ENCODE measurements at places on chromosomes 12 and 14.

DNA sequence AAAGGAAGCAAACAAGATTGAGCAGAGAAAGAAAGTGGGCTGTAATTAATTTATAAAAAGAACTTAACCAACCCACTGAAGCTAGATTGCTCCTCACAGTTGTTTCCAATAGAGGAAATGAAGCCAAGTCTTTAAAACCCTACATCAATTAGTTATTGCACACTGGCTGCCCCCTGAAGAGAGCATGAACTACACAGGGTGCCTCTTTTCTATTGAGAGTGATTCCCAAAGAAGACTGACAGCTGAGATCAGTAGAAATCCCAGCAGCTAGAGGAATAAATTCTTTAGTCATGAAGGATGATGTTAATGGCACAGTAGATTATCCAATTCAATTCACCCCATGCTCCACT, 8.6 kb upstream of the USP15 start:
- DNase-seq, result no peak

GRCh38 chr12:101878243-101878821, 952 bp downstream of the DRAM1 start:
- DNase-seq, result no peak

DNA sequence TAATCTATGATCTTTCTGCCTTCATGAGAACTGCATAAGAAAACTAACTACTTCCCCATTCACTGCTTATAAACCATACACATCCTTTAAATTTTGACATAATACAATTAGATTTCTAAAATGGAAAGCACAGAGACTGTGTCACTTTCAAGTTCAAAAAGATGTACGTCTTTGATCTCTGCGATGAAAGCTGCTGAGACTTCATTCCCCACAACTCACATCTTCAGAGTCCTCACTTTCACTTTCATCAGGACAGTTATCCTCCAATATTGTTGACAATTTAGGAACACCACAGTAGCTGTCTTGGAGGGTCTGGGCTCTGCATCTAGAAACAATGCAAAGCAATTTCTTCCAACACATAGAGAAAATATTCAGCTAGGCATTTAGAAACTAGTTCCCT, 47.9 kb upstream of the KCNC2 start:
- no peak for DNase-seq

DNA sequence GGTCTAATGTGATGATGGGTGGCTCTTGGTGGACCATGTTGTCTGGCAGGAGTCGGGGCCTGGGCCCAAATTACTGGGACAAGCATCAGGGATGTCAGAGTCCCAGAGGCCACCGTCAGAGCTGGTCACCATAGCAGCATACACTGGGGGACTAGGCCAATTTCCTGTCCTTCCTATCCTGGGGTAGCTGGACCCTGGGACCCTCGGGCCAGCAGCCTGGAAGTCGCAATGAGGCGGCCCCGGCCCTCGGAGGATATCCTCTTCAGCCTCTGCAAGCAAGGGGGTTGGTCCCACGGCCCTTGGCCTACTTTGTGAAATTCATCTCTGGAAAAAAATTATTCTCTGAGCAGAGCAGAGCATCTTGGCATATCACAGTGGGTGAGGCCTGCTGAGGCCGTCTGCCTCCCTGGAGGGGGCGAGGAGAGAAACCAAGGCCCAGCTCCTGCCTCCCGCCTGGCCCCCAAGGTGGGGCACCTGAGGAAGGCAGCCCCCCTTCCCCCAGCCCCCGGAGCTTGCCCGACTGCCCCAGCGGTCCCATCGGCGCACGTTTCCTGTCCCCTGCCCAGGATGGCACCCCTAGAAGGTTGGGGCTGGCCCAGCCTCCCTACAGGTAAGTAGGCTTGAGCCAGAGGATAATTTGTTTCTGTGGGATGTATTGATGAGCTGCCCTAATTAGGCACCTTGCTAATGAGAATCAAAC, 135.0 kb upstream of the MYL2 start:
- DNase-seq, result no peak

GRCh38 chr14:21015312-21015711, 9.5 kb downstream of the NDRG2 start:
- DNase-seq, result no peak

- no peak for DNase-seq
Observed at GRCh38 chr12:124551268-124552144, 15.9 kb downstream of the NCOR2 start.

- DNase-seq, result no peak
Observed at GRCh38 chr14:78782551-78782950, 612.4 kb downstream of the NRXN3 start.

DNA sequence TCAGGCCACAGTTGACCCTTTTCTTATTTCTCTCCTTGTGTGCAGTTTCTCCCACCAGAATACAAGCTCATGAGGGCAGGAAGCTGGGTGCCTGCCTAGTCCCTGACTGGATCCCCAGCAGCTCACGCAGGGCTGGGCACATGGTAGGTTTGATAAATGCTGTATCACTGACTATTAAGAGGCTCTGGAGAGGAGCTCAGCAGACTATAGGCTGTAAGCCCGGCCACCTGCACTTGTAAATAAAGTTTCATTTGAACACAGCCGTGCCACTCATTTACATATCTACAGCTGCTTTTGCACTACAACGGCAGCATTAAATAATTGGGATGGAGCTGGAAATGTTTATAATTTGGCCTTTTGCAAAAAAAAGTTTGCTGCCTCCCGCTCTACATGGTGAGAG, 32.0 kb downstream of the CHGA start:
- no peak for DNase-seq

DNA sequence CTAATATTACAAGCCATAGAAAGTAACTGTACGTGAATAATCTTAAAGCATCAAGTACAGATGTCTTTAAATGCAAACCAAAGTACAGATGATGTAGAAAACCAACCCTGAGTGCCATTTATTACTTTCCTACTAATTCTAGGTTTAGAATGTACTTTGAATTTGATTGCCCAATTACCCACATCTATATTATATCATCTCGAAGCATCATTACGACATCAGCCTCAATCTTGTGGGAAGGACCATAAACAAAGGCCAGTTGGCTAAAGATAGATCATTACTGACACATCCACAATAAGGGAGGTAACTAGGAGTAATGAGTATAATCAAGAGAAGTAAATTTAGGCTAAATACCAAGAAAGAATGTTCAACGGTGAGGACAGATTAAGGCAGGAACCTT, 478.9 kb downstream of the BCAT1 start:
- DNase-seq, result no peak

- no peak for DNase-seq
Observed at GRCh38 chr12:4477129-4477528, 31.5 kb upstream of the FGF6 start.

DNA sequence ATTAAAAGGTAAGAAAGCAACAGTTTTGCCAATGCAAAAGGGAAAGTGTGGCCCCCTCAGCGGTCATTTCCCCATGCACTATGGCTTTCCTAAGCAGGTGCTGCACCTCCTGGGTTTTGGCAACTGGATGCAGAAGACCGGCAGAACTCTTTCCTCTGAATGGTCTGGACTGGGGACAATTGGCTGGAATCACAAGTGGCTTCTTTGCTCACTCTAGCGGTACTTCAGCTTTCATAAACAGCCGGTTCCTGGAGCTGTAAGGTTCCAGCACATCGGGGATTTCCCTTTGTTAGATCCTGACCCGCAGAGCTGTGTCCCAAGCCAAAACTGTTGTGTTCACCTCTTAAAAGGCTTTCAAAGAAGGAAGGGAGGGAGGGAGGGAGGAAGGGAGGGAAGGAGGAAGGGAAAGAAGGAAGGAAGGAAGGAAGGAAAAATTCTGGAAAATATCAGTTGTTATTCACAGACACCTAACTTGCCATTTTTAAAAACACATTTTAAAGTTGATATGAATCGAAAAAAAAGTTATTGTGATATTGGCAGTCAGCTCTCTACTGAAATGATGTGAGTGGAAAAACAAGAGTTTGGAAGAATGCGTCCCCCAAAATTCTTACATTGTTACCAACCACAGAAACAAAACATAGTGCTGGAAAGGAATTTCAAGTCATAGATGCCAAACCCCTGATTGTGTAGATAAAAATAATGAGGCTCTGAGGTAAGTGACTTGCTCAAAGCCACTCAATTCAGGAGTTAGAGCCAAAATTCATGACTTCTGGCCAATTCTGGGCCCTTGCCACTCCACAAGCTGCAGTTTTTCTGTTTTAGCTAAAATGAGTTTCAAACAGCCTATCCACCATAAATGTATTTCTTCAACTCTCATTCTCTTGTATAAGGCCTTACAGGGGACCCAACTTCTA, 220.6 kb upstream of the HMGA2 start:
- no peak for DNase-seq

DNA sequence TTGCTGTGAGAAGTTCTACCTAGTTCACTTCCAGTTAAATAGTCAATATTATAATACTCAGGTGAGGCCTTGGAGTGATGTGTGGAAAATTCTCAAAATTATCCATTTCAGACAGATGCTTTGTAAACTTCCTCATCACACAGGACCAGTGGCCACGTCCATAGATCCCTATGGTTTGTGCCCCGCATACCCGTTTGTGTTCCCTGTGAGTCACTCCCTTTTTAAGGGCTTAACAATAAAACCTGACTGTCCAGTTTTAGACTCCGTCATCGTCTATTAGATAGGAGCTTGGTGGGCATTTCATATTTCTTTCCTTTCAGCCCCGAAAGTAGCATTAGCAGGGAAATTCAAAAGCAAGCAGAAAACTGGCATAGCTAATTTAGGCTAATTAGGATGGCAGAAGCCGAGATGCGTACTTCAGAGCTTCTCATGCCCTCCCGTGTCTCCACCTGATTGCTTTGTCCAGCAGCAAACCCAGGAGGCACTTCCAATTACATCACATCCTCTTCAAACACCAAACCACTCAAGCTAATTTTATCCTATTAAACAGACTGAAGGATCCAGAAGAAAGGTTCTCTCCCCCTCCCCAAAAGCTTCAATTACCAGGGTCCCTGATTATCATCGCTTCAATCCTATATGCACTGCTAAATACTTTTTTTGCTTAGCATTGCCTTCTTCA, 186.6 kb upstream of the OTX2 start:
- DNase-seq, result no peak

GRCh38 chr14:31266437-31267331, 59.1 kb upstream of the HECTD1 start:
- DNase-seq, result no peak

DNA sequence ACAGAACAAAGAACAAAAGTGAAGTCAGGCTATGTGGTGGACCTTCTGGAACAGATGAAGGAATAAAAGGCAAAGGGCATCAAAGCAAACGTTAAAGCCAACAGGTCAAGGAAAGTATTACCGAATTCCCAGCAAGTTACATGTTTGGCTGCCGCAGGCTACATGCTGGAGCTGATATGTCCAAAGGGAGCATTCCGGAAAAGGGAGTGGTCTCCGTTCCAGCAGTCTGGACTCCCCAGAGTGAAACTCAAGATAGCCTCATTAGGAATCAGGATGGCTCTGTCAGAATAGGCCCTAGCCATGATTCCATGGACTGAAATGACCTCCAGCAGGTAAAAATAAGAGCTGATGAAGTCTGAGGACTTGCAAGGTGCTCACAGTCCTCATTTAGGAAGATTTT, 379.8 kb upstream of the PRICKLE1 start:
- DNase-seq, result no peak

- no peak for DNase-seq
Observed at GRCh38 chr14:64639340-64639821, 64.8 kb upstream of the PLEKHG3 start.

DNA sequence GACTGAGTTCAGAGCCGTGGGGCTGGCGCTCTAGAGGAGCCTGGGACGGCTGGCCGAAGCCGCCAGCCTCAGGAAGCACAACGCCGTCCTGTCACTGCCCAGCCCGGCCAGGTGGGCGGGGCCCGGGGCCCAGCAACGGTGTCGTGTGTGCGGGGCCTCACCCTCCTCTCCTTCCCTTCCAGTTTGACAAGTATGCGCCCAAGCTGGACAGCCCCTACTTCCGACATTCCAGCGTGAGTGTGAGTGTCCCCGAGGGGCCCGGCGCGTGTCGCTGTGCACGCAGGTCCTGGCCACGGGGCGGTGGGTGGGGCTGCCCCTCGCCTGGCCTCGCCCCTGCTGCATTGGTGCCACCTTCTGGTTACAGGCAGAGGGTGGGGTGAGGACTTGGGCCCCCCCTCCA, 38.3 kb downstream of the LRCOL1 start:
- no peak for DNase-seq

DNA sequence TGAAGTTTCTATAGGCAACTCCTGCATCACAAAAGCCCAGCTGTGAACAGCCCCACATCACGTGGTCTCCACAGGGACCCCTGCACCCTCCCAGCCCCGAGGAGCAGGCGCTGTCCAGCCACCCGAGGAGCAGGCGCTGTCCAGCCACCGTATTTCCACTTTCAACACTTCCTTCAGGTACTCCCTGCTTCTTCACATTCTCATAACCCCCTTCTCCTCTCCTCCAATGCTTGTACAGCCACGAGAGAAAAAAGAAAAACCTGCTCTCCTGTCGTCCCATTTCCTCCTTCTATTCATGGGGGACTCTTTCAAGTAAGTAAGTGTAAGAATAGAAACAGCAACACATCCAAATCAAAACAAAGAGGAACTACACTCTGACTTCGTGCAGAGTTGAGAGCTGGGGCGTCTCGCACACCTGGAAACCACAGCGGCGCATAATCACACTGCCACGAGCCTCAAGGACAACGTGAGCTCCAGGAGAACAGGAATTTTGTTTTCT, 11.9 kb downstream of the CDC42BPB start:
- no peak for DNase-seq

DNA sequence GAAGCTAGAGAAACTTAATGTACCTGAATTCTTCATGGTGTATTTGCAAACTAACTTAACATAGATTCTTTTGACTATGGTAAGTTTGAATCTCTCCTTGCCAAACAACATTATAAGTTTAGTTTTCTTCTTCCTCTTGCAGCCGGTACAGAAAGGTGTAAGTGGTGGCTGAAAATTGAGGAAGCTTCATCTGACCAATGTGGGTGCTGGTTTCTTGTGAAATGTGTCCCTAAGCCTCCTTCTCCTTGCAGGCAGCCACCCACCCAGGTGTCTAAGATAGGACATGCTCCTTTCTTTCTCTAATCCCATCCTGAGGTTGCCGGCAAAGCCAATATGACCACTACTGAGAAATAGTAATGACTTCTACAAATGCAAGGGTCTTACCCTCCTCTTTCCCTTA, 20.6 kb downstream of the GSG1 start:
- no peak for DNase-seq

GRCh38 chr14:35808076-35808637, 938 bp downstream of the RALGAPA1 start:
- no peak for DNase-seq

DNA sequence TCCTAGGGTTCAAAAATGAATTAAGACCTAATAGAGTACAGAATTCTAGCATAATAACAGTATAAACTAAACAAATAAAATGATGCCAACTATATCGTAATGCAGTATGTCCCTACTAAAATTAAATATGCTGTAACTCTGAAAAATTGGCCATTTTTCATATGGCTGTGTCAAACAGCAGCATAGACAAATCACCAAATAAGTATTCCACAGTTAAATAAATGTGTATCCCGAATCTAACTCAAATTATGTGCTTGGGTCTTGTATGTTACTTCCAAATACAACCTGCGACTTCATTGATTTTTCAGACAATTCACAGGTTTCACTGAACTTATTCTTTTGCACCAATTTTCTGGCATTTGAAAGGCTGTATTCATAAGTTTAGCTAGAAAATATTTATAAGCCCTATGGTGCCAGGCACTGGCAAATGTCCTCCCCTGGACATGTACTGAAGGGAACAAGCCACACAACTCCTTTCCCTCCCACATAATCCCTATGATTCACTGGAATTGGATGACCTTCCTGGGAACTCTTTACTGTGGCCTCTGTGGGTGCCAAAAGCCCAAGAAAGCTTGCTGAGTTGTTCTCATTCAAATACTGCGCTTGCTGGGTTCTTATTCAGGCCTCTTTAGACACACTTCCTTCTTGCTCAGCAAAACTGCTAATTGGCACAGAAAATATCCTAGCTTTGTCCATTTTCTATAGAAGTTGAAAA, 108.8 kb downstream of the KITLG start:
- DNase-seq, result no peak

GRCh38 chr14:59189091-59189785, 771 bp downstream of the DAAM1 start:
- peak; percentile 18 for DNase-seq
